ENCODE measurements at places on chromosomes 1 and 21. TPM values are rescaled to one million over a fixed set of nuclear protein-coding genes. Genes with fewer than 3 reads are reported as not detected.

GRCh38 chr1:45097944-45098343 lies 85.9 kb downstream of the UROD start:
- no peaks in the 10 kb centered on the region for H3K36me3 ChIP-seq
- DNase-seq = no peak
- no peaks in the 10 kb centered on the region for H3K4me1 ChIP-seq
- H3K27me3 ChIP-seq = no peaks in the 10 kb centered on the region

- no peak overlapping the region for H3K27ac ChIP-seq
- DNase-seq = no peak
- no peaks in the 10 kb centered on the region for H3K4me1 ChIP-seq
- peaks cover 3% of the 10 kb centered on the region for H3K27me3 ChIP-seq
- H3K4me3 ChIP-seq = no peak overlapping the region
These were observed 129.4 kb downstream of the PPIAL4G start for GRCh38 chr1:148353461-148354283.

DNA sequence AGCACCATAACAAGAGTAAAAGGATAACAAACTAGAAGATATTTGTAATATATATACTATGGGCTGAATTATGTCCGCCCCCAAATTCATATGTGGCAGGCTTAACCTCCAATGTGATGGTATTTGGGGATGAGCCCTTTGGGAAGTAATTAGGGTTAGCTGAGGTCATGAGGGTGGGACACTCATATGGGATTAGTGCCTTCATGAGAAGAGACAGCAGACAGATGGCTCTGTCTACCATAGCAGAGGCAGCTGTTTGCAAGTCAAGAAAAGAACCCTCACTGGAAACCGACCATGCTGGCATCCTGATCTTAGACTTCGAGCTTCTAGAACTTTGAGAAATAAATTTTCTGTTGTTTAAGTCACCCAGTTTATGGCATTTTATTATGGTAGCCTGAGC lies 303.6 kb downstream of the LMO4 start:
- H3K27me3 ChIP-seq = no peaks in the 10 kb centered on the region
- no peak overlapping the region for H3K4me3 ChIP-seq
- no peak overlapping the region for H3K27ac ChIP-seq
- DNase-seq = no peak
- no peaks in the 10 kb centered on the region for H3K36me3 ChIP-seq
- no peaks in the 10 kb centered on the region for H3K4me1 ChIP-seq

The TAS1R1 gene
- not detected for total RNA-seq

- no peaks in the 10 kb centered on the region for H3K27me3 ChIP-seq
- H3K27ac ChIP-seq = no peak overlapping the region
These were observed 39.2 kb downstream of the EPHA2 start for GRCh38 chr1:16116625-16117024.

GRCh38 chr1:26005434-26006105 lies 7.7 kb upstream of the PAFAH2 start:
- no peaks in the 10 kb centered on the region for H3K36me3 ChIP-seq
- no peak overlapping the region for H3K27ac ChIP-seq
- no peaks in the 10 kb centered on the region for H3K27me3 ChIP-seq

The AADACL3 gene
- not detected for total RNA-seq

The HSD3B2 gene
- not detected for total RNA-seq

The STUM gene
- 4.3 TPM for total RNA-seq

DNA sequence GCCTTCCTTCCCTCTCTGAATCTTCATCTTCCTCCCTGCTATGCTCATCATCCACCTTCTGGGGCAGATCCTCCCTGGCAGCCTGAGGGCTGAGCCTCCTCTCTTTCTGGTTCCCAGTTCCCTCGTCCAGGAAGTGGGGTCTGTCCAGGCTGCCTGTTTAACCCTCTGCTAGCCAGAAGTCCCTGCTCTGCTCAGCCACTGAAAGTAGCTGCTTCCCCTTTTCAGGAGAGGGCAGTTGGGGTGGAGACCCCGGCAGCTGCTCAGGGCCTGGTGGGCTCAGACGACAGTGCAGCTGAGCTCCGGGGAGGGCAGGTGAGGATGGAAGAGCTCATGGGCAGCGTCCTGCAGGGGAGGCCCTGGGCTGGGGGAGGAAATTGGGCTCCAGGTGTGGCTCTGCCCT lies 43.1 kb upstream of the ETV3 start:
- no peak overlapping the region for H3K4me3 ChIP-seq
- DNase-seq = no peak
- H3K27me3 ChIP-seq = no peaks in the 10 kb centered on the region
- no peaks in the 10 kb centered on the region for H3K4me1 ChIP-seq

Measured in prostate gland (tissue), 2 donors.